ENCODE measurements at places on chromosomes 11 and 22.

DNA sequence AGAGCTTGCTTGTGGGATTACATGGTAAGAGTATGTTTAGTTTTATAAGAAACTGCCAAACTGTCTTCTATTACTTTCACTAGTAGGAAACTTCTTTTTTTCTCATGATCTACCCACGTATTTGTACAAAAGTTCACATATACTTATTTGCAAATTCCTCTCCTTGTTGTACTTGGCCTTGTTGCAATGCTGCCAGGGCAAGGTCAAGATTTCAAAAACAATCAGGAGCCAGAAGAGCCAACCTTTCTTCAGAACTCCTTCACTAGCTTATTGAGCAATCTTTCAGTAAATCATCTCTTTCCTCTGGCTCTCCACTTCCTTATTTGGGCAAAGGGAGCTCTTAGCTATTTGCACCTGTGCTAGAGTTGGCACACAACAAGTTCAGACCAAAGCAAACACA, 9.7 kb downstream of the SRSF8 start:
- peak; percentile 46 for DNase-seq

DNA sequence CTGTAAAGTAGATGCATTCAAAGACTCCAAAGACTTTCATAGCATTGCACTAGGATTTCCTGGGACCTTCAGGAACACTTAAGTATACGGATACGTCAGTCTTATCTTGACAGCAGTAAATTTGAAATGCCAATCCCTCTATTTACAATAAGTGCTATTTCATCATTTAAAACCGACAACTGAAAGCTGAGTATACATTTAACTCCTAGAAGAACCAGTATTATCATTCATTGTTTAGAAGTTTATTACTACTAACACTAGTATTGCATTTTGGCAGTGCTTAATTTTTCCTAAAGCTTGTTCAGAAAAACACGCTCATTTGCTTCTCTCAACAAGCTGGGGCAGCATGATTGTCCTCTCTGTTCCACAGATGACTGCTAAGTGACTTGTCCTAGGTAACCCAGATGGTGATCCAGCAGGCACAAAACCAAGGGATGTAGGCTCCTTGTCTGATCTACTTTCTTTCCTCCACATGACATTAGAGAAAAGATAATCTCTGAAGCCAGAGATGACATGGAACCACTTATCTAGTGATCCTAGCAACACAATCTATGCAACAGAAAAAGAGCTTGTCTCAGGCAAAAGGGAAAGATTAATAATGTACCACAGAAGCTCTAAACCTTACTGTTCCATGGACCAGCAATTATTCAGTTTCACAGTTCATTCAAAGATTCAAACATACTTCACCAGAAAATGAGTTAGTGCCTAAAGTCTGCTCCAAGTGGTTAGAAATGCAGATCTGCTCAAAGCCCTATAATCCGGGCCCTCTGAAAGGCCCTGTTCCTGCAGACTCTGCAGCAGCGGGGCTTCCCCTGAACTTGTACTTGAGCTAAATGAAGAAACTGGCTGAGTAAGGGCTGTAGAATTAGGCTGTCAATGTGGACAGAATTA, 5.2 kb downstream of the MAML2 start:
- DNase-seq = peak; percentile 52

- DNase-seq = no peak
Measured at GRCh38 chr11:123977731-123978347, at the start of gene OR10S1. Gene OR10S1 (minus strand): TSS chr11:123977781. CDS start chr11:123977664, 117 bp downstream.

GRCh38 chr11:70080763-70081162, 2.6 kb downstream of the ANO1 start:
- DNase-seq = no peak

- no peak for DNase-seq
Measured at GRCh38 chr22:30749272-30749671, 54.6 kb downstream of the OSBP2 start.

- no peak for DNase-seq
Measured at GRCh38 chr11:122089111-122089510, 26.9 kb downstream of the BLID start.

GRCh38 chr11:59812220-59812619, 1.6 kb upstream of the MRPL16 start:
- DNase-seq = no peak

DNA sequence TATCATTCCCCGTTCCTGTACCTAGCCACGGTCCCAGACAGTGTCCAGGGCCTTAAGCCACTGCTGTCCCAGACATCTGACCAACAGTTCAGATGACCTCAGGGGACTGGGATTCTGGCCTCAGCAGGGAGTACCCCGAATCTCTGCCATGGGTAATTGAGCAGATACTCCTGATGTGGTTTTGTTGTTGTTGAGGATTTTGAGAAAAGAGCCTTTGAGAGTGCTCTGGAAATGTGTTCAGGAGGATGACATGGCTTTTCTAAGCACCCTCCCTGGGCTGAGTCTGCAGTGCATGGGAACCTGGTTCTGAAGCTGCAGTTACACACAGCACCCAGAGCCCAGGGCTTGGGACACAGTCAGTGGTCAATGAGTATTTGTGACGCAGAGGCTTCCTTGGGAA, 30.4 kb downstream of the ADAMTS15 start:
- no peak for DNase-seq

- peak; percentile 20 for DNase-seq
Measured at GRCh38 chr11:120229451-120230424, 10.2 kb upstream of the POU2F3 start.
